Stimulated activated CD4-positive, alpha-beta T cell treated with anti-CD3 and anti-CD28 coated beads, TNF-alpha, amount 100 ng/mL, for 48 hours (primary cell): ENCODE measurements at places on chromosomes 12 and 14.

DNA sequence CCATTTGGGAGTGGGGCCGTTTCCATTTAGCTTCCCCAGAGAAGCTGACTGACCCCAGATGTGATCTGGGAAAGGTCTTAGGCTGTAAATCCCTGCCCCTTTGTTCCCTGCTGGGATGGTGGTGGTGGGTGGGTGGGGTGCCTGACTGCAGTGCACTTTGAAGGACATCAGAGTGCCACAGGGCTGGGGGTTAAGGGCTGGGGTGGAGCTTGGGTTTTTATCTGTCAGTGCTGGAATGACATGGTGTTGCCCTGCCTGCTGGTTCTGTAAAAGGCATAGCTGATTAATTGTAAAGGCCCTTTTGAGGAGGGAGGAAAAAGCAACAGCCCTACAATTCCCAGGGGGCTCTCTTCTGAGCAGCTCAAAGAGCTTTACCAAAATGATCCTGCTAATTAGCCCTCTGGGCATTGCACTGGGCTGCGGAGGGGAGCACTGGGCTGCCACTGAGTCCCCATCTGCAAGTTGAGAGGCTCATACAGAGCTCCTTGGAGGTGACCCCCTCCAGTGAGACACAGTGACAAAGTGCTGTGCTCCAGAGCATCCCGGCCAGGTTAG, 21.1 kb downstream of the PLEKHG3 start:
- DNase-seq = no peak

DNA sequence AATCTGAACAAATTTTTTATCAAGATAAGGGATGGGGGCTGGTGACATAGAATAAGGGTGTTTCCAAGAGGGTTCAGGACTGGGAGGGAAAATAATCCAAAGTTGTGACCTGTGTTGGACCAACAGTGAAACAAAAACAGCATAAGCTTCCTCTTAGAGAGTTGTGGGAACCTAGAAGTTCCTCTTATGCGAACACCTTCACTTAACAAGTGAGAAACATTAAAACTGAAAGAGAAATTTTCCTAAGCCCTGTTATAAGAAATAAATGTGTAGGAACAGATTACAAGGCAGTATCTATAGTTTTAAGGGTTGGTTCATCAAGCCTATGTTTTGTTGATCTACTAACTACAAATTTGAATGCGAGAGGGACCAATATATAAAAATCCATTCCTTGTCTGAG, 58.4 kb downstream of the LLPH start:
- DNase-seq = no peak

GRCh38 chr12:39071611-39072010, 166.2 kb upstream of the CPNE8 start:
- DNase-seq = no peak

DNA sequence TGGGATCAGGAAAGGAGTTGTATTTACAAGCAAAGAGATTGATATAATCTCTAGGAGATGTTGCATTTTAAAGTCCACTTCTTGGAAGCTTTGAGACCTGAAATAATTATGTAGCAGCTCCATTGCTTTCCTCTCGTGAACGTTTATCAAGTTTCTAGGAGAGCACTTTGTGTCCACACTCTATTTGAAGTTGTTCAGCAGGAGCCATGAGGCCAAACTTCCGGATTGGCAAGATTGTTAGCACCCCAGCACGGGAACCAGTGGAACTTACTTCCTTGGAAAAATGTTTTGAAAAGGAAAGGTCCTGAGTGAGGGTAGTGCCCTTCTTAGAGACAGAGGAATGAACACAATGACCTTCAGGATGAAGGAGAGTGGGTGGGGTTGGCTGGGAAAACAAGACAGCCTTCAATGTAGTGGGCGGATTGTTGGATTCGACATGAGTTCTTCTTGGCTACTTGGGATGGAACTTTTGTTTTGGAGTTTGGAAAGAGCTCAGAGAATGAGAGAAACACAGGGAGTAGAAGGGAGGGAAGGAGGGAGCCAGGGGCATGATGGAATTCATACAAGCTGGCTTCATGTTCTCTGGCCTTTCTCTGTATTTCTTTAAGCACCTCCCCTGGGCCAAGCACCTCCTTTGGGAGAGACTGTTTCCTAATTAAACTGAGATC, 23.8 kb upstream of the CISTR start:
- no peak for DNase-seq

- no peak for DNase-seq
Measured at GRCh38 chr14:104882325-104882973, 17.4 kb downstream of the CEP170B start.

DNA sequence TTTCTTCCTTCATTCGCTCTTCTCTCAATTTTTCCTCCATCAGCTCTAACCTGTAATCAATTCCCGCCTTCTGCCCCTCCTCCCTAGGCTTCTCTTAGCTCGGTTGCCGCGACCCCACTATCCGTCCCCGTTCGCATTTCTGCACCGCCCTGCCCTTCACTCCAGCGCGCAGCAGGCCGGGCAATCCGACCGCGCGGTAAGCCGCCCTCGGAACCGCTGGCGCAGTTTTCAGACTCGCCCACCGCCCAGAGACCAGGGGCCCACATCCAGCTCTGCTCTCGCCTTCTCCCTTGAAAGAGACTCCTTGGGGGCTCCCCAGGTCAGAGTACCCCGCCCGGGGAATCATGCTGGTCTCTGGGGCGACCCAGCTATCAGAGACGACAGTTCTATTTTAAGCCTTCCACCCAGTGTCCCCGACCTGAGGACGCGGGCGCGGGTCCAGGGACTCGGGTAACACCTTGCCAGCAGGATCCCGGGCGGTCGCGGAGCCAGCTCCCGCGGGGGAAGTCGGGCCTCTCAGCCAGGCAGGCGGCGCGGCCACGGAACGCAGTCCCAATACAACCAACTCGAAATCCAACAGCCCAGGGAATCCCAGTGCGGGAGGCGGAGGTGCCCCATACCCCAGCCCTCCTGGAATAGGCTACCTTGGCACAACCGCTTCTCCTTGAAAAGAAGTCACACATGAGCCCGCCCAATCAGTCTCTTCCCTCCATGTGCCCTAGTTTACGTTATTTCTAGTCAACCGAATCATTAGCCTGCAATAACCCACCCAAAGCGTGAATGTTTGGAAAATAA, 5.7 kb upstream of the SLC38A4 start:
- no peak for DNase-seq

- no peak for DNase-seq
Measured at GRCh38 chr14:103199124-103199523, 75.9 kb downstream of the TNFAIP2 start.

GRCh38 chr12:26705851-26706250, 127.1 kb downstream of the ITPR2 start:
- DNase-seq = no peak

GRCh38 chr12:97758194-97758501, 295.5 kb downstream of the RMST start:
- no peak for DNase-seq

- no peak for DNase-seq
Measured at GRCh38 chr12:1832801-1833595, 12.6 kb downstream of the LRTM2 start.

- no peak for DNase-seq
Measured at GRCh38 chr12:58443981-58444371, 476.3 kb downstream of the LRIG3 start.

GRCh38 chr12:94636462-94637085, 13.8 kb downstream of the TMCC3 start:
- no peak for DNase-seq

GRCh38 chr12:132176920-132177551, 32.8 kb downstream of the NOC4L start:
- DNase-seq = no peak

- no peak for DNase-seq
Measured at GRCh38 chr14:31400031-31400638, 20.2 kb downstream of the HEATR5A start.

- DNase-seq = no peak
Measured at GRCh38 chr12:67852701-67853100, 136.5 kb upstream of the IFNG-AS1 start.

GRCh38 chr12:106747973-106748436, 26.5 kb upstream of the RIC8B start:
- no peak for DNase-seq

DNA sequence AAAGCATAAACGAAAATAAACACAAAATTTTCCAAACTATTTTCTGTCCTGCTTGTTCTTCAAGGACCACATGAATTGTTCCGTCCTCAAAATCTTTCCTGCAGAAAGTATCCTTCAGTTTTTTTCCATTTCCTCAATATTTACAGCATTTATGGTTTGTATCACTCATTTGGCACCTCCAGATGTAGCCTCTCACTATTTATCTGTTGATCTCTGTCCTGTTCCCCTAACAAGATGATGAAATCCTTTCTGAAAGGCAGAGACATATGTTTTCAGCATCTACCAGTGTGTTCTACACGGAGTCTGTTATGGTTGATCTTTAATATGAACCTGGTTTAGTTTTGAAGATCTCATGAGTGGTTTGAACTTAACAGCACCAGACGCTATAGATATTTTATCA, 490.2 kb downstream of the NELL2 start:
- no peak for DNase-seq

- DNase-seq = no peak
Measured at GRCh38 chr12:18294889-18295288, 33.6 kb downstream of the PIK3C2G start.

DNA sequence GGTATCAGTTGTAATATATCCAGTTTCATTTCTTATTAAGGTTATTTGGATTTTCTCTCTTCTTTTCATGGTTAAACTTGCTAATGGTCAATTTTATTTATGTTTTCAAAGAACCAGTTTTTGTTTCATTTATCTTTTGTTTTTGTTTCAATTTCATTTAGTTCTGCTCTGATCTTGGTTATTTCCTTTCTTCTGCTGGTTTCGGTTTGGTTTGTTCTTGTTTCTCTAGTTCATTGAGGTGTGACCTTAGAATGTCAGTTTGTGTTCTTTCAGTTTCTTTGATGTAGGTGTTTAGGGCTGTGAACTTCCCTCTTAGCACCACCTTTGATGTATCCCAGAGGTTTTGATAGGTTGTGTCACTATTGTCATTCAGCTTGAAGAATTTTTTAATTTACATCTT, 145.6 kb upstream of the SLCO1B1 start:
- DNase-seq = no peak

GRCh38 chr14:58517592-58517991, 90.1 kb downstream of the KIAA0586 start:
- no peak for DNase-seq

DNA sequence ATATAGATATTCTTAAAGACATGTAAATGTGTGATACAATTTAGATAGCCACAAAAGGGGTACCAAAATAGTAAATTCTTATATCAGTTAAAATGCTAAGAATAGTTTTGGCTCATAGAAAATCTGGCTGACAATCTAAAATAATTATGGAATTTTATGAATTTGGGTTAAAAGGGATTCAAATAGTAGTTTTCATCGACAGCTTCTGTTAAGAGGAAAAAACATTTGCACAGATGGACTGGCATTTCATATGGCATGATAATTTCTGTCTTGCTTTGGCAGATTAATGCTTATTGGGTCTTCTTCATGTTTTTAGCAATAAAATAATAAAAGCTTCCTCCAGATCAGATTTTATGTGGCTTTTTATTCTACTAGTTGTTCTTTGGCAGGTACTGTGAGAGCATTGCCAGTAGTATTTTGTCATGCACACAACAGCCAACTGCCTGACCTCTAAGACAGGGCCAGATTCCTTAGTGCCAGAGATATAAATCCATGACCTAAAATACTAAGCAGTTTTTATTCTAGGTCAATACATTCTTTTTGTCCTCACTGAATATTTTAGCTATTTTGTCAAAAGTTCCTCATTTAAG, 9.1 kb downstream of the ABCD2 start:
- DNase-seq = no peak

DNA sequence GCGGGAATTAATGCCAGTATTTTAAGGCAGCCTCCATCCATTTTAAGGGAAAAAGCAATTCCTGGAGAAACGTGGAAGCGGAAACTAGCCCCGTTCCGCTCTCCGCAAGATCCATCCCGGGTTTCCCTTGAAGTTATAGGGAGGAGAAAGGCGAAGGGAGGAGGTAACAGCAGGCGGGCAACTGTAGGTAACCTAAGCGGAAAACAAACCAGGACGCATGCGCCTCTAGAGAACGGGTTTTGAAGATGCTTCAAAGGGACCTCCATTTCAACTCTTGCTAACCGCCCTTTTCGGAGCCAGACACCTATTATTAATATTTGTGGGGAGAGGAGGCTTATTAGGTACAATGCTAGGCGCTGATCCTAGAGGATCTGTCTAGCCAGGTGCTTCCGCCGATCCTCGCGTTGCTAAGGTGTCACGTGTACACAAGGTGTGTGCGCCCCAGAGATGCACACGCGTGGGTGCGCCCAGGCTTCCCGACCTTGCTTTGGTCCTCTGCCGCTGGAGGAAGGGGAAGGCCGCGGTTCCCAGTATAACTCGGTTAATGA, 6.2 kb downstream of the TBX5 start:
- DNase-seq = no peak

DNA sequence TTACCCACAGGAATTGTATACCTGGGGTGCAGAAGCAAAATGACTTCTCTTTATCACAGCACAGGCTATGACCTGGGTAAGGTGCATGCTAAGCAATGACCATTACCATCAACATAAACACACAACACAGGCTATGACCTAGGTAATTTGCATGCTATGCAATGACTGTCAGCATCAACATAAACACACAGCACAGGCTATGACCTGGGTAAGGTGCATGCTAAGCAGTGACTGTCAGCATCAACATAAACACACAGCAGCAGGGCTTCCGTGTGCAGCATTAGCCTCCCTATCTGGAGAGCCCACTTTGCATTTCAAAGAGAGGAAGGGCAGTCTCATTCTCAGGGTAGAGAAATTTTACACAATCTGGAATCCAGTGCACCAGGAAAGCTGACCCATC, 583.0 kb downstream of the TMEM121 start:
- DNase-seq = no peak

DNA sequence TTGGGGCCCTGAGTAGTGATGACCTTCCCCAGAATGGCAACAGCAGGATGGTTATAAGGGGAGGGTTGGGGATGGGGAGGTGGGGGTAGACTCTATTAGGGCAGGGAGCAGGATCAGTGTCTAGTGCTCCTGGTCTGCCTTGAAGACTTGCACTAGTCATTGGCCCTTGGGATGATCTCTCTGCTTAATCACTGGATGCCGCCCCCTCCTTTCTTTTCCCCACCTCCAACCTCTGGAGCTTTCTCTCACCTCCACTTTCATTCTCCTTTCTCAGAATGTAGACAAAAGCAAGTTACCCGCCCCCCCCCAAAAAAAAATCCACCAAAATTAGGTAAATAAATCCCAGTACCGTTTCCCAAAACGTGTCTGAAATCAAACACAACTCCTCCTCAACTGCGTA, 2.8 kb upstream of the KCNK10 start:
- no peak for DNase-seq

- DNase-seq = no peak
Measured at GRCh38 chr12:56086096-56086495, 6.1 kb downstream of the ERBB3 start.

DNA sequence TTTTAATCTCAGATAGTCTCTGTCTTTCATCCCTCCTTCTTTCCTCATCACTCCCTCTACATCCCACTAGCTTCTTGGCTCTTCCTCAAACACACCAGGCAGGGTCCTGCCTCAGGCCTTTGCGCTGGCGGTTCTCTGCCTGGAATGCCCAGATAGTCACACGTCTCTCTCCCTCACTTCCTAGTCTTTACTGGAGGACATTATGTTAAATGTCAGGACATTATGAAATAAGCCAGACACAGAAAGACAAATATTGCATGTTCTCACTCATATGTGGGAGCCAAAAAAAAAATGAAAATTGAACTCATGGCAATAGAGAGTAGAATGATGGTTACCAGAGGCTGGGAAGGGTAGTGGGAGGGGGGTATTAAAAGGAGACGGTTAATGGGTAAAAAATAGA, 442.0 kb downstream of the MED13L start:
- no peak for DNase-seq

- DNase-seq = no peak
Measured at GRCh38 chr14:90379106-90379505, 17.7 kb upstream of the CALM1 start.
